ENCODE measurements at places on chromosomes 7 and 10.

GRCh38 chr10:71473671-71474599 is 77.2 kb downstream of the CDH23 start:
- no peak for DNase-seq

GRCh38 chr7:131161103-131161502 is 166.6 kb upstream of the MKLN1 start:
- DNase-seq = no peak

GRCh38 chr7:25615003-25615402 is 386.7 kb upstream of the NPVF start:
- no peak for DNase-seq

GRCh38 chr10:116160271-116160670 is 112.7 kb downstream of the GFRA1 start:
- DNase-seq = no peak

DNA sequence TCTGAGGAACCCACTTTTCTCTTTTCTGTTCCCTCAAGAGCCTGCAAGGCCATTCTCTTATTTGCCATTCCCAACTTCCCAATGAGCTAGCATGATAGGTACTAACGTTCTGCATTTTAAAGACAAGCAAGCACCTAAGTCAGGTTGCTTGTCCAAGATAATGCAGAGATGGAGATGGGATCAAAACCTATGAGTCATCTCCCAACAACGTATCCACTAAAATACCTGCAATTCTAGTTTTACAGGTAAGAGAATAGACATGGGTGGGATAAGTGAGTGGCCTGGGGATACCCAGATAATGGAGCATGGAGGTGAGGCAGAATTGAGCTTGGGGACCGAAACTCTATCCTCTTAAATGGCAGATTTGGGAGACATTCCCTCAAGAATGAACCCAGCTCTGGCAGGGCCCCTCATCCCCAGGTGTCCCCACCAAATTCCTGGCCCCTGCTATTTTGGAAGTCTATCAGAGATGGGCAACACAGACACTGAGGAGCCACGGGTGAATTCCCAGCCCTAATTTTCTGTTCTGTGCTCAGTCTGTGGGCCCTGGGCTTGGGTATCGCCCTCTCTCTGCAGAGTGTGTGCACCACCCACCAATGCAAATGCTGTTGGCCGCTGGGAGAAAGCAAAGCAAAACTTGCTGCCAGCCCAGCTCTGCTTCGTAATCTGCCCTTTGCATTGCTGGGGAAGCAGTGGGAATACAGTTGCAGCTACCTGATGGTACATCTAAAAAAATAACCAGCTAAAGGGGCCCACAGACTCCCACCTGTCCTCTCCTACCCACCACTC is 98.3 kb downstream of the KCNMA1 start:
- DNase-seq = peak; percentile 25

- no peak for DNase-seq
Measured at GRCh38 chr10:128386816-128387604, 260.8 kb upstream of the MKI67 start.

DNA sequence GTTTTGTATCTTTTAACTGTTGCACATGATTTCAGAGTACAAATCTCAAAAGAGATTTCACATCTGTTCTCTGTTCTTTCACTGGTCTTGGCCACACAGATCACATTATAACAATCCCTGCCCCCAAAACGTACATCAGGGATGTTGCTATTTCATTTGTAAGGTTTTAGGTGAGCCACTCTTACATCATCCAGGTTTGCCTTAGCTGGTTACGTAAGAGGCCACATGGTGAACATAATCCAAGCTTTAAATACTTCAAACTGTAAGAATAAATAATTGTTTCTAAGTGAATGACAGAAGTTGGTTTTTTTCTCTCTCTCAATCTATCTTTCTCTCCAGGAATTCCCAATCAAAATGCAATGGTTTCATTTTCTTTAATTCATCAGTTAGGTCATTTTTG is 245.9 kb upstream of the HGF start:
- DNase-seq = no peak

DNA sequence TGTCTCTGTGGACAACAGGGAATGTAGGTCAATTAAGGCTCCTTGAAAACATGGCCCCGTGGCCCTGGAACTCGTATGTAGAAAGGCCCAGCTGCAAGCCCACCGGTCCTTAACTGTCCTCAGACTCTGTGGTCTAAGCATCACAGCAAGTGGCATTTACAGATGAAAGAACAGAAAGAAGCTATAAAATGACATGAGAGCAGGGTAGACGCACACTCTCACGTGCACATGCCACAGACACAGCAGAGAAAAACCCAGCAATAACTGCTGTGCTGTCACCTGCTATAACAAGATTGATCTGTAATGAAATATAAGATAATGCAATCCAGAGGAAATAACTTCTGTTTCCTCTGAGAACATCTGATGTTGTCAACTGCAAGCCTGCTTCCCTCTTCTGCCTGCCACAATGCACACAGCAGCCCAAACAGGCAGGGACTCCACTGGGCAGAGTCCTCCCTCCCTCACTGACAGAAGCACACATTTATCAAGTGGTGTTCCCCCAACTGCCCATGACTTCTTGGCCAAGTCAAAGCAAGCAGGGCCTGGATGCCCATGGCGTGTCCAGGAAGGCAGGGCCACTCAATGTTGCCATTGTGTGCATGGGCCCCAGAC is 63.9 kb downstream of the GFRA1 start:
- DNase-seq = no peak

DNA sequence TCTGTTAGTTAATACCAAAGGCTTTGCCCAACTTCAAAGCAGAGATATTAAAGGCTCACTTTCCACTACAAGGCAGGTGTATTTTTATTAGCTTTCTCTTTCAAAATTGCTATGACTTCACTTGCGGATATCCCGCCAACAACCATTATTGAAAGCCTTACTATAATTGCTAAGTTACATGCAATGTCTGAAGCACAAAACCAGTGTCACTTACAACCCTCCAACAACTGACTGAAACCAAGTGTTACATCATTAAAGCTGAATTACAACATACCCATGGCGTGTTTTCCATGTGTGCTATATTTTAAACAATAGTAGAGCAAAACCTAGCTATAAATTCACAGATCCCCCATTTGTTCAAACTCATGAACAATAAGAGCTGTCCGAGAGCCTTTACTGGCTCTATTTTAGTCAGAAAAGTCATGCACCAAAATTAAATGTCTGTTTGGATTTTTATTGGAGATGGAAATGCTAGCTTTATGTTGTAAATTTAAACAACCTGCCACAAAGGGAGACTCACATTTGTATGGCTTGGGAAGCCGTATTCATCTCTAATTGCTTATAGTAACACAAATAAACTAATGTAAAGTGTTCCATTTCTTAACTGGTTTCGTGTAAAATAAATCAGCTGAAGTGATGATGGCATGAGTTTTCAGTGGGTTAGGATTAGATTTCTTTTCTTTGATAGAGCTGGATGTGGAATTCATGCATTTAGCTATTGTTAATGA is 227.1 kb downstream of the AGMO start:
- DNase-seq = no peak

DNA sequence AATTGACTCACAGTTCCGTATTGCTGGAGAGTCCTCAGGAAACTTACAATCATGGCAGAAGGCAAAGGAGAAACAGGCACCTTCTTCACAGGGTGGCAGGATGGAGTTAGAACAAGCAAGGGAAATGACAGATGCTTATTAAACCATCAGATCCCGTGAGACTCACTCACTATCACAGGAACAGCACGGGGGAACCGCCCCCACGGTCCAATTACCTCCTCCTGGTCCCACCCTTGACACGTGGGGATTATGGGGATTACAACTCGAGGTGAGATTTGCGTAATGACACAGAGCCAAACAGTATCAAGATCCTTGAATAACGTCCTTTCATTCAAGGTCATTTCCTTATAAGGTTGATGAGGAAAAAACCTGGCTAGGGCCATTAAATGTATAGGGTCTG is 176.6 kb downstream of the TPK1 start:
- DNase-seq = no peak

- no peak for DNase-seq
Measured at GRCh38 chr7:24861336-24861735, 104.1 kb upstream of the GSDME start.

DNA sequence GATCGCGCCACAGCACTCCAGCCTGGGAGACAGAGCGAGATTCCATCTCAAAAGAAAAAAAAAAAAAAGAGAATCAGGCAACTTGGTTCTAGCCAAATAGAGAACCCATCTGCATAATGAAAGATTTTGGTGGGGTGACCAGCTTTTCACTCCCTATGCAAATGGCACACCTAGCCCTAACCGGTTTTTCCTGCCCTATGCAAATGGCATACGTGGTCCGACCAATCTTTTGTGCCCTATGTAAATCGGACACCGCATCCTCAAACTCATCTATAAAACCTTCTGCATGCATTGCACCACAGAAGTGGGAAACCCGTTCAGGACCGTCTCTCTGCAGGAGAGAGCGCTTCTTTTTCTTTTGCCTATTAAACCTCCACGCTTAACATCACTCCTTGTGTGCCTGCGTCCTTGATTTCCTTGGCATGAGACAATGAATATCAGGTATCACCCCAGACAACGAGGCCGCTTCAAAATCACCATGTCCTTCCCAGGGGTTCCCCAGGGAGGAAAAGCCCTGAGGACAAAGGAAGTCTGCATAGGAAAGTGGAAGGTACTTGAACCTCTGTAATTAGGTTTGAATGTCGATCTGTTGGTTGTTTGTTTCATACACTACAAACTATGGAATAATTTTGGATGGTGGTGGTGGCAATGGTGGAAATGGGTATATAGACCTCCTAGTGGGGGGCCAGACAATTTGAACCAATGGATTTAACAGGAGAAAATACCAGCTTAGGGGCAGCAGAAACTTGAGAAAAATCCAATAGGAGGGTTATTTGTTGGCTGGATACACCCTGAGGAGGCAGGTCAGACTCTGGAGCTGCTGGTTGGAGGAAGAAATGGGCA is 396.2 kb downstream of the TYW1 start:
- no peak for DNase-seq

DNA sequence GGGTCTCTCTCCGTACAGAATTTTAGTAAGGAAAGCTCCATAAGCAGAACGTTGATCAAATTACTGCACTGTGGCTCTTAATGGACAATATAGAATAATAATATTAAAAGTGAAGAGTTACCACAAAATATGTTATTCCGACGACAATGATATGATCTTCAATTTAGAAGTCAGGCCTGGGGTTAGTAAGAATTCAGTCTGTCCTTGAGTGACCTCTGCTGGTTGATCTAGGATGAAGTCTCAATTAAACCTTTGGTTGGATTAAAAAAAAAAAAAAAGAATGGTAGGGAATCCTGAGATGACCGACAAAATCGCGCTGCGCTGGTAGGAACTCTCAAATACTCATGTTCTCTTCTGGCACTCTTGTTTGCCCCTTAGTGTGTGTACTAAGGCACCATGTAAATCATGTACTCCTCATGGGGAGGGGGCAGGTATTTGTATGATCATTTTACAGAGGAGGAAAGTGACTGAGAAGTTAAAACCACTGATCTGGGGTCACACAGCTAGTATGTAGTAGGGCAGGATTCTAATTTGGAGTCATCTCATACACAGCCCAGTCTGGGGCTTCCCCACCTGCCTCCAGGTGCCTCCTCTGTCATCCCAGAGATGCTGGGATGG is 161.3 kb upstream of the NPVF start:
- peak; percentile 32 for DNase-seq

- no peak for DNase-seq
Measured at GRCh38 chr7:90119178-90119971, 34.9 kb upstream of the STEAP1 start.

- no peak for DNase-seq
Measured at GRCh38 chr10:116740971-116741370, 1.4 kb downstream of the HSPA12A start.

GRCh38 chr10:16001581-16001980 is 141.3 kb upstream of the MINDY3 start:
- no peak for DNase-seq

DNA sequence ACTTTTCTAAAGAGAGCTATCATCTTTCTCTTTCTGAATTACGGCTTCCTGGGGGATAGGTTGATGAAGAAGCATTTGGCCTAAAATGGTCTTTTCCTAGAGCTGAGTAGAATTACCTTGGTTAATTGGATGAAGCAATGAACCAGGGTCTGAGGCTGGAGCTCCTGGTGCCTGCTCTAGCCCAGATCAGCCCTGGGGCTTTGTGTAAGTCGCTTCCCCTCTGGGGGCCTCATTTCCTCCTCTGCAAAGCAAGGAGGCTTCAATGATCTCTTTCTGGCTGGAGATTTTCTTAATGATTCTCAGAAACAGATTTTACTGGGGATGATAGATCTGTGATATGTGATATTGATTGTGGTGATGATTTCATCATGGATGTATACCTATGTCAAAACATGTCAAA is 3.5 kb upstream of the CPA2 start:
- no peak for DNase-seq

DNA sequence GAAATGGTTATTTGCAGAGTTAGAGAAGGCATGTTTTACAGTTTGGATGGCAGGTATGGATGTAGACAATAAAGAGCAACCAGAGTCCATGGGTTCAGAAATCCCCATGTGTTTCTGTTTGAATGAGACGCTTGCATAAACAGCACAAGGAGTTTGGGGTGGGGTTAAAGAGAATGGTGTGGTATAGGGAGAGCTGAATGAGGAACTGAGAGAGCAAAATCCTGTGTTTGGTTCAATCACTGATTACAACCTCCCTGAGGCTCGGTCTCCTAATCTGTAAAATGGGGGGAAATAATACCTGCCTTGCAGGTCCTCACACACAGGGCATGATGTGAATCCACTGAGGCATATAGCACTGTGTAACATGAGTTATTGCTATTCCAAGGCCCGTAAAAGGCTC is 23.7 kb downstream of the CAV1 start:
- no peak for DNase-seq

- DNase-seq = no peak
Measured at GRCh38 chr7:134089446-134089845, 37.7 kb upstream of the LRGUK start.

DNA sequence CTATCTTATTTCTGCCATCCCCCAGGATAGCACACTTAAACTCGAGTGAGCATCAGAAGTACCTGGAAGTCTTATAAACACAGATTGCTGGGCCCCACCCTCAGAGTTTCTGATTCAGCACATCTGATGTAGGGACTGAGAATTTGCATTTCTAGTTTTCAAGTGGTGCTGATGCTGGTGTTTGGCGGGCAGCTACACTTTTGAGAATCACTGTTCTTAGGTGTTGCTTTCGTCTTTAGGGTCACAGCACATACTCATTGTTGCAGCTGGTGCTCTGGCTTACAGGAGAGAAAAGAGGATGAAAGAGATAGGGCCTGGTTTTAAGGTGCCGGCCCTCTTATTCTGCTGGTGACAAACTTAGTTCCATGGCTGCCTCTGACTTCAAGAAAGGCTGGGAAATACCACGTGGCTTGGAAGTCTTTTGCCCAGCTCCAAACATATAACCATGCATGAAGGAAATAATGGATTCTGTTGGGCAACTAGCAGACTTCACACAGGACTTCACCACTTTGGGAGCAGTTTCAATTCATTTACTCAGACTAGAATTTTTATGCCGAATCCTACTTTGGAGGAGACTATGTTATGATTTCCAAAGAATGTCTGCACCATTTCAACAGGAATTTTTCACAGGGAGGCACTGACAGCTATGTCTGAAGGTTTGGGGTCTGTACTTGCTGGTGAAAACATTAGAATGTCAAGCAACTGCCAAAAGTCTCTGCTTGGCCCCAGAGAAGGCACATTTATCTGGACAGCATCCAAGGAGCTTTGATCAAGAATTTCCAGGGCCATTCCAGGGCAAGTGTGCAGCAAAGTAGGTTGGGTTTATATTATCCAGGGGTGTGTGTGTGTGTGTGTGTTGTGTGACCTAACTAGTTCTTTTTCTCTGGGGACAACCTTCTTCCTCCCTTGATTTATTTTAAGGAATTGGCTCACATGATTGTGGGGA is 6.9 kb upstream of the MINDY4 start:
- no peak for DNase-seq

GRCh38 chr7:114590298-114590697 is 175.7 kb downstream of the FOXP2 start:
- DNase-seq = no peak

- no peak for DNase-seq
Measured at GRCh38 chr7:66377045-66377444, 171.9 kb downstream of the TPST1 start.
